ENCODE measurements at places on chromosomes 6 and 20.

- DNase-seq = no peak
These were observed 176.3 kb downstream of the KCNQ5 start for GRCh38 chr6:72798196-72798595.

- DNase-seq = no peak
These were observed 43.9 kb upstream of the GJE1 start for GRCh38 chr6:142088858-142089216.

DNA sequence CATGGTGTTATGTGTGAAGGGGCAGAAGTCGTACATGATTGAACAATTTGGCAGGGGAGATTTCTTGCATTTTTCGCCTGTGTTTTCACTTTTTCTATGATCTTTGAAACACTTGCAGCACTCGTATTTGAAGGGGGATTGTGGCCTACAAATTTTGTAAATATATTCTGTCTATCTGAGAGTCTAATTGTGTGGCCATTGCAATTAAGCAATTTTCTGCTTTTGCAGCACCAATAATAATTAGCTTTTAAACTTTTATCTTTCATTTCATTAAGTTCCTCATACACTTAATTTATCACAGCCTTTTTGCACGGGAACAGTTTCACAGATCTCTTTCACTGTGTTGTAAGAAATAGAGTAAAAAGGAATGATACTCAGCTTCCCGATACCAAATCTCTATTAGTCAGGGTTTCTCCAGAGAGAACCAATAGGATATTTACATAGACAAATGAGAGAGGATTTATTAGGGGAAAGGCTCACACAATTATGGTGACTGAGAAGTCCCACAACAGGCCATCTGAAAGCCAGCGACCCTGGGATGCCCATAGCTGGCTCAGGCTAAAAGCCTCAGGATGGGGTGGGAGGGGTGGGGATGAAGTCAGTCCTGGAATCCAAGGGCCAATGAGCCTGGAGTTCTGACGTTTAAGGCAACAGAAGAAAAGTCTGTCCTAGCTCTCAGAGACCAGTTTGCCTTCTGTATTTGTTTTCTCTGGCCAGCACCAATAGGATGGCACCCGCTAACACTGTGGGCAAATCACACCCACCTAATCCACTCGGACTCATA, 58.3 kb downstream of the KIF6 start:
- DNase-seq = no peak

DNA sequence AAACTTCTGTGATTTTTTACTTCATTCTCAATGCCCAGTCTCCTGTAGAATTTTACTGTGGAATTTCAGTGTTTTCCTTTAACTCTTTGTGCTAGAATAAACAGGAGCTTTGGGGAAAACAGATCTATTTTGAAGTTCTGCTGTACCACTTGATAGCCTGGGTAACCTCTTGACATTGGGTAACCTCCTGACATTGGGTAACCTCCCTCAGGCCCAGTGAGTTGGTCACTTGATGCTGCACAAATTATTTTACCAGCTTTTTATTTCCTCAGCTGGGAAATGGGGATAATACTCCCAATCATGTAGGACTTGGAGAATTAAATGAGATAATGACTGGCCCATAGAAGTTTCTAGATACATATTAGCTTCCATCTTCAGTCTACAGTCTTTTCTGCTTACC, 137.3 kb upstream of the TOP1 start:
- no peak for DNase-seq

GRCh38 chr6:106099235-106099537, 13.1 kb downstream of the PRDM1 start:
- no peak for DNase-seq

DNA sequence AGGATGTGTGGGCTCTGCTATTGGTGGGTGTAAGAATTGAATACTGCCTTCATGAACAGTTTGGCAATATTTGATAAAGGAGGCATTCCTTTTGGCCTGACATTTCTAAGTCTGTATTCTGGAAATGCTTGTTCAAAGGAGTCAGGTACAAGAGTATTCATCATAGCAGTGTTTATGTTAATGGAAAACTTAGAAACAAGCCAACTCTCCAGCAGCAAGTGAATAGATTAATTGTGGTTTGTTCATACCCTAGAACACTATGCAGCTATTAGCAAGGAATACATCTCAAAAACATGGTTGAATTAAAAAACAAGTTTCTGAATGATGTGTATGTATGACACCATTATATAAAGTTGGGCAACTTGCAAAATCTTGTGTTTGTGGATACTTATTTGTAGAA, 195.8 kb downstream of the ZFAND3 start:
- DNase-seq = no peak

DNA sequence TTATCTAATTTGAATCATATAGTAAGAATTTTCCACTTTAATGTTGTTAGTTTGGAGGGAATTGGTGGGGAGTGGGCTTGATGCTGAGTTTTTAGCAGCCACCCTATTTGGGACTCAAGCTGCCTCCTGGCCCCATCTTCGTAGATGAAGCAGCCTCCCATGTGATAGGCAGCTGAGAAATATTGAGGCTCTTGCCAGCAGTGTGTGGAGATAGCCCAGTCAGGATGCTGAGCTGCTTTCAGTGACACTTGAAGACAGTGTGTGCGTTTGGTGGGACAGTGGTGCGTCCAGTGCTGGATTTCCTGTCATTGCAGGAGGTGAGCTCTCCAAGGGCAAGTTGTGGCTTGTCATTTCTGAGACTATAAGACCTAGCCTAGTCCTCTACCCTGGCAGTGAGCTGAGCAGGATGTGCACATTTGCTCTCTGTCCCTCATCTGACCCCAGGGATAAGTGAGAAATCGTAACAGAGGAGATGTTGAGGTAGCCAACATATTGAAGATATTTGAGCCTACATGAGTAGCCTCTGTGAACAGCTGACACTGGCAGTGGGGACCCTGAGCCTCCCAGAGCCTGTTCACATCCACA, 47.9 kb upstream of the RNF8 start:
- no peak for DNase-seq

DNA sequence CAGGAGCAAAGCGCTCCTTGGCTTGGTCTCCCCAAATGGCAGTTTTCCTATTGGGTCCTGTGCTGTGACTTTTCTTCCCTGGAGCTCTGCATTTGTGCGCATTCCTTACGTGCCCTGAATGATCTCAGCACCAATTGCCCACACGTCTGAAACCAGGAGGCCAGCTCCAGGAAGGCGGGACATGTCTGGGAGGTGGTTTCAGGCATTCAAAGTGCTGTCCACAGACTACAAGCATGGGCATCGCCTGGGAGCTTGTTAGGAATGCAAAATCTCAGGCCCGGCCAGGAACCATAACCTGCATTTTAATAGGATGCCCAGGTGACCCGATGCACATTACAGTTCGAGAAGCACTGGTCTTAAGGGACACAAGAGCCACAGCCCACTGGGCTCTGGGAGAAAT, 239.6 kb downstream of the ANKRD60 start:
- no peak for DNase-seq

GRCh38 chr20:62051144-62051543, 14.5 kb downstream of the TAF4 start:
- no peak for DNase-seq

DNA sequence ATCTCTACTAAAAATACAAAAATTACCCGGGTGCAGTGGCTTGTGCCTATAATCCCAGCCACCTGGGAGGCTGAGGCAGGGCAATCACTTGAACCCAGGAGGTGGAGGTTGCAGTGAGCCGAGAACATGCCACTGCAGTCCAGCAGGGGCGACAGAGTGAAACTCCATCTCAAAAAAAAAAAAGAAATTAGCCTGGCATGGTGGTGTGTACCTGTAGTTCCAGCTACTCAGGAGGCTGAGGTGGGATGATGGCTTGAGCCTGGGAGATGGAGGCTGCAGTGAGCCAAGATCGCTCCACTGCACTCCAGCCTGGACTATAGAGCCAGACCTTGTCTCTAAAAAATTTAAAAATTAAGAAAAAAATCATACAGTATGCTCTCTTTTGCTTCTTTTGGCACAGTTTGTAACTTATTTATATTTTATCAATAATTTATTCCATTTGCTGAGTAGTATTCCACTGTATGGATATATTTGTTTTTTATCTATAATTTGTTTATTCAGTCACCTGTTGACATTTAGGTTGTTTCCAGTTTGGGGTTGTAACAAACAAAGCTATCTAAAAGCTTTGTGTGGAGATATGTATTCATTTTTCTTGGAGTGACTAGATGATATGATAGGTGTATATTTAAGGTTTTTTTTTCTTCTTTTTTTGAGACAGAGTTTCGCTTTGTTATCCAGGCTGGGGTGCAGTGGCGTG, 8.0 kb upstream of the MYBL2 start:
- DNase-seq = no peak

GRCh38 chr6:106133040-106133439, 46.9 kb downstream of the PRDM1 start:
- no peak for DNase-seq

- DNase-seq = no peak
These were observed 148.7 kb downstream of the PRL start for GRCh38 chr6:22147921-22148776.

GRCh38 chr6:136546331-136546730, 3.9 kb downstream of the MAP7 start:
- no peak for DNase-seq

- DNase-seq = no peak
These were observed 104.8 kb downstream of the AGPAT4 start for GRCh38 chr6:161169035-161169434.

DNA sequence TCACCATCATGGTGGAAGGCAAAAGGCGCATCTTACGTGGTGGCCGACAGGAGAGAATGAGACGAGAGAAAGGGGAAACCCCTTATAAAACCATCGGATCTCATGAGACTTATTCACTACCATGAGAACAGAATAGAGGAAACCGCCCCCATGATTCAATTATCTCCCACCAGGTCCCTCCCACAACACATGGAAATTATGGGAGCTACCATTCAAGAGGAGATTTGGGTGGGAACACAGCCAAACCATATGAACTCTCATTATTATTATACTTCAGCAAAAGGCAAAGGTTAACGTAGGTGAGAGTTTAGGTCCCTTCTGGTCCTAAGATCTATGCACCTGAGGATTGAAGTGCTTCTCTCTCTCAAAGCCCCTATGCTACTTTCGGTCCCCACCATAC, 2.4 kb upstream of the PFDN4 start:
- no peak for DNase-seq

DNA sequence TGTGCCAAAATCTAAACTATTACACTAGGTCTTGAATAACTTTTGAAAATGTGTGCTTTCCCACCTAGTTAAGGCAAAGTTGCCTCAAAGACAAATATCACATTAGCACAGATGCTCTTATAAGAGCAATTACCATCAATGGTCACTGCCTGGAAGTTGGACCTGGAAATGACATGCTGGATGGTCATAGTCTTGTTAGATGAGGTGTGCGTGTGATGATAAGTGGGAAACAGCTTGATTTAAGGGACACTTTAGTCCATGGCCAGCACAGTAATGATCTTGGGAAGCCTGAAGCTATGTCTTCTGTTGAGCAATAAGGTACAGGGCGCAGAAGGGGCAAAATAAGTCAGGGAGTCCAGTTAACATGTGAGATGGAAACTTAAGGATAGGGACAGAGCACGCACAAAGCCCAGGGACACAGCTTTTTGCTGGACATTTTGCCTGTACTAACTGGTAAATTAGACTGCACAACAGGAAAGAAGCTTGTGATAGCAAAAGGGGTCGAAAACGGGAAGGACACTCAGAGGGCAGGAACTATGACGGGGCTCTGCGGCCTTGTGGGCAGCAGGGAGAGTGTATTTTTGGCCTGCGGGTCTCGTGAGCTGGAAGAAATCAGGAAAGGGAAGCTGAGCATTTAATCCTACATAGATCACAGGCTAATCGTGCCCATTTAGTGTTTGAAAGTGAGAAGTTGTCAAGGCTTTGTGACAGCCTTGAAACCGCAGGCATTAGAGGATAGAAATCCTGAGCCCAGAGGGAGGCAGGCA, 66.7 kb upstream of the BMP2 start:
- peak; percentile 77 for DNase-seq

DNA sequence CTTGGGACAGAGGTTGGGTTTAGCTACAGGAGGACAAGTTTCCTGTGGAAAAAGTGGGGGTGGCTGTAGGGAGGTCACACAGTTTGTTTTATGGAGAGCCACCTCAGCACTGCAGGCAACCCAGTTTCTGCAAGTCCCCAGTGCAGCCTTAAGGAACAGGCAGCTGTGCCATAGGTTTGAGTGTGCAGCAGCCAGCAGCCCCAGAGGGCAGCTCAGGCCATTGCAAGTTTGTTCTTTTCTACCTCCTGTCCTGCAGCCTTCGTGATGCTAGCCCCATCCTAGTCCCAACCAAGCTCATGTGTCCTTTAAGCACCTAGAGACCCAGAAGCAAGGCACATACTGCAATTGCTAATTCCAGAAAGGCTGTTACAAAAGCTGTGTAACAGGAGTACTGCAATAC, 58.8 kb downstream of the ZBTB9 start:
- no peak for DNase-seq

DNA sequence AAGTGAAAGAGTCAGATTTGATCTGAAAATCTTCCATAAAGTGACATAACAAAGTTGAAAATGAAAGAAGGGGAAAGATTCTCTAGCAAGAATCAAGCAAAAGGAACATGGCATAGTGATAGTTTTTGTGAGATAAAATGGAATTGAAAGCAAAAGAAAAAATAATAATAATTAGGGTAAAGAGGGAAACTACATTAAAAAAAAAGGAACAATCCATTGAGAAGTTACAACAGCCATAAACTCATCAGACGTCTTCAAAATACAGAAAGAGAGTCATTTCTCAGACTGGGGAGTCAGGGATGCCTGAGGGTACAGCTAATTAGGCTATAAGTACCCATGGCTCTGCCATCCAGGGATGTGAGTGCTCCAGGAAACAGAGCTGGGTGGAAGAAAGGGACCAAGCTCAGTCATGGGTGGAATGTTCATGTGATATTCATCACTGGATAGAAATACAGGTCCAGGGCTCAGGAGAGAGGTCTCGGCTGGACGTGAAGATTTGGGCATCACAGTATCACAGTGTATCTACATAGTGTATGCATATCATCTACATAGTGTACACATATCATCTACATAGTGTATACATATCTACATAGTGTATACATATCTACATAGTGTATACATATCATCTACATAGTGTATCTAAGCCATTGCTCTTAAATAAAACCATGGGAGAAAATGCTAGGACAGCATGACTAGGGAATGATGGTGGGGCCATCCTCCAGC, 29.4 kb downstream of the DUSP22 start:
- no peak for DNase-seq

- no peak for DNase-seq
These were observed 139.1 kb downstream of the CDH26 start for GRCh38 chr20:60097285-60097684.

DNA sequence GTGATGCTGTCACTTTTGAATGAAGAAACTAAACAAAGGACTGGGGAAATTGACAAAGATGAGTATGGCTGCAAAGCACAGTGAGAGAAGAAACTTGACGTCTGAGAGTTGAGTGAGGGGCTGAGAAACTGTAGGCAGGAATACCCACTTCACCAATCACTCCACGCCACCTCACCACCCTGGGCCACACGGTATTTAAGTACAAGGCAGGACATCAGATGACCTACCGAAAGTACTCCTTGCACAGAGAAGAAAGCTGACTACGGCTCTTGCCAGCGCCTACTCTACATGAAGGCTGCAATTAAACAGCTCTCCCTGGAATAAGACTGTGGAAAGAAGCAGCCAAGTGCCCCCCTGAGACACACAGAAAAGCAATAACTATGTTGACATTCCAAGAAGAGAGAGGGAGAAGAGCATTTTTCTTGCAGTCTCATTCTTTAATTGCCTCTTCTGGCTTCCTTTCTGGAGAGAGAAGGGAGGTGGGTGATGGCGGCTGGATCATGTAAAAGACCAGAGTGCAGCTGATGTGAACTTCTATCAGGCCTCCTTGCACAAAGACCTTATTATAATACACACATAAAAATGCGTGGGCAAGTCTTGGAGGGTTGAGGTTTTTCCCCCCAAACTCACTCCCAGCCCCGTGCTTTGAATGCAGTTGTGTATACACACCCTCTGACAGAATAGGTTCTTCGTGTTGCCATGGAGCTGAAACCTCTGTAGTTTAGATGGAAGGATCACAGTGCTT, 44.6 kb downstream of the HIVEP2 start:
- DNase-seq = no peak
